ENCODE measurements at places on chromosomes 3 and 15.

GRCh38 chr15:64209680-64210334 is 47.0 kb upstream of the PPIB start:
- DNase-seq = no peak

DNA sequence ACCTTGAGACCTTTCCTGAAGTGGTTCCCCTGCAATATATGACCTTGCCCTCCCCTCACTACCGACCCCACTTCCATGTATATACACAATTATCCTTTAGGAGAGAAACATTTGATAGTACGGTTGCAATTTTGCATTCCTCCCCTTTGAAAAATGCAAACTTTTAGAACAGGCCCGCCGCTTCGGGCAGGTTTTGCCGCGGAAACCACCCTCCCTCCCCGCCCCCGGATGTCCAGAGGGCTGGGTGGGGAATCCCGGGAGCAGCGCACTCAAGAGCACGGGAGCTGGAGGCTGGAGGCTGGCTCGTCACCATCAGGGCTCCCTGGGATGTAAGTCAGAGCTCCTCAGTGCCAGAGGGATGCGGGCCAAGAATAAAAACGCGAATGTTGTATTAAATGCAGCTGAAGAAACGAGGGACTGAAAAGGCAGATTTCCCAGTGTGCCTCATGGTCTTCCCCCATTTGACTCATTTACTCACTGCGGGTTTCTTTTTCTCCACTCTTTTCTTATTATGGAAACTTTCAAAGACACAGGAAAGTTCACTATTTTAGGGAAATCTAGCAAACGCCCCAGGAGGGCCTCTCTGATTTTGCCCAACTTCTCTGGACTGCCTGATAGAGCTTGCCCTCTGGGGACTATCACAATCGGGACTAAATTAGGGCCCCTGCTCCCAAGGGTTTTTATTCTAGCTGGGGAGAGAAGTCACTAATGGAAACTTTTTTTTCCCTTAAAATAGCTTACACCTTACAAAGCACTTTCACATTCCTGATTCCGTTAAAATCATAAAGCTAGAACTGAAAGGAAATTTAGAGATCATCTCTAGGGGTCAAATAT is 2.9 kb upstream of the USP3 start:
- no peak for DNase-seq

DNA sequence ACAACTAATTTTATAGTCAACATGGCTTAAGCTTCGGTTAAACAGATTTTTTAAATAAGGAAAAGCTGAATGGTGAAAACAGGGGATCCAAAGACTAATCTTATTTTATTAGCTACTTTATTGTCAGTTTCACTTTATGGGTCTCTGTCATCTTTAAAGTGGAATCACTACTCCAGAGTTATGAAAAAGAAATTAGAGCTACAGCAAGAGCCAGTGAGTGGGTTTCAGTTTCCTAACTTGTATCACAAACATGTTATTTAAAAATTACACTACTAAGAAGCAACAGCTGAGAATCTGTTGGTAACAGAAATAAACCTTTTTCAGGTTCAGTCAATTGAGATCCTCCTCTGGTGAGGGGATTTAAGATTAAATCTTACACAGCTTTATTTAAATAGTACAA is 10.0 kb downstream of the PHC3 start:
- no peak for DNase-seq

- no peak for DNase-seq
Measured at GRCh38 chr15:82641129-82641798, 5.9 kb downstream of the CPEB1 start.

GRCh38 chr3:185712337-185712736 is 112.5 kb downstream of the IGF2BP2 start:
- no peak for DNase-seq

- no peak for DNase-seq
Measured at GRCh38 chr3:196677931-196678330, 34.1 kb downstream of the CEP19 start.

GRCh38 chr15:36426691-36427090 is 152.7 kb upstream of the CDIN1 start:
- DNase-seq = no peak

- DNase-seq = no peak
Measured at GRCh38 chr15:86115145-86115801, 35.6 kb downstream of the AGBL1 start.

GRCh38 chr3:44612678-44613077 is 12.2 kb upstream of the ZNF197 start:
- no peak for DNase-seq

GRCh38 chr15:27482287-27482686 is 511.3 kb downstream of the GABRG3 start:
- DNase-seq = no peak

- DNase-seq = no peak
Measured at GRCh38 chr3:31892916-31893573, 88.0 kb downstream of the OSBPL10 start.

DNA sequence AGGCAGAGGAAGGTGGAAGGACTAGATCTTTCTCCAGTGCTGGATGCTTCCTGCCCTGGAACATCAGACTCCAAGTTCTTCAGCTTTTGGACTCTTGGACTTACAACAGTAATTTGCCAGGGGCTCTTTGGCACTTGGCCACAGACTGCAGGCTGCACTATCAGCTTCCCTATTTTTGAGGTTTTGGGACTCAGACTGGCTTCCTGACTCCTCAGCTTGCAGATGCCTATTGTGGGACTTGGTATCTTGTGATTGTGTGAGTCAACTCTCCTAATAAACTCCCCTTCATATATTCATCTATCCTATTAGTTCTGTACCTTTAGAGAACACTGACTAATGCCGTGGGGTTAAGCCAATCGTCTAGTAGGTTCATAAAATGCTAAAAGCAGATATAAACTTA is 8.8 kb upstream of the B3GNT5 start:
- DNase-seq = no peak

- no peak for DNase-seq
Measured at GRCh38 chr3:161212171-161212771, 8.8 kb upstream of the NMD3 start.

DNA sequence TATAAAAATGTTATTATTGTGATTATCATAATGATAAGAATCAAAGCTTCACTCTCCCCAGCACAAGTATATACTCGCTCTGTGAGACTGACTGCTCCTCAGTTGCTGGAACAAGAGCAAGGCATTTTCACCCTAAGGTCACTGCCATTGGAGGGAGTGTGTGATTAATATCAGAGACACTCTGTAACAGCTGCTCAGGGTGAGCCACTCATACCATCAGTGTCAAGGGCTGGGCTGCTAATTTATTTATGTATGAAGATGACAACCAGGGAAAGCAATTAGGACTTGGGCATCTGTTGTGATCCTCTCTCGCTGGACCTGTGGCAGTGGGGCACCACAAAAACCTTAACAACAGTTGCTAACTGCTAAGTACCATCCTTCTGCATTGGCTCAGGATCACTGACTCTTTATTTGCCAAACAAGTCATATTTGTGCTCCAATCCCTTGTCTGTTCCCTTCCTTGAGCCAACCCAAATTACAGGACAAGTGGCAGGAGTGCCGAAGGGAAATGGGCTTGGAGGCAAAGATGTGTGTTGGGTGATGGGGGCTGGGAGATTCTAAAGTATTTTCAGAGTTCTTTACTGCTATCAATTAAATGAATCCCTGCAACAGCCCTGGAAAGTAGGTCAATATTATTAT is 297.5 kb upstream of the STT3B start:
- DNase-seq = no peak

- DNase-seq = no peak
Measured at GRCh38 chr15:89194608-89195007, 26.8 kb downstream of the RLBP1 start.

GRCh38 chr3:144265542-144266100 is 294.0 kb downstream of the DIPK2A start:
- DNase-seq = no peak

Measured in NCI-H1930 (cell line).